ENCODE measurements at places on chromosomes 12 and 14. TPM values are rescaled to one million over a fixed set of nuclear protein-coding genes. Genes with fewer than 3 reads are reported as not detected.

The LTBR gene
- total RNA-seq: 86.6 TPM

The FOXM1 gene
- 1.8 TPM for total RNA-seq

The RNASE3 gene
- total RNA-seq: 2.4 TPM

The INHBC gene
- not detected for total RNA-seq

DNA sequence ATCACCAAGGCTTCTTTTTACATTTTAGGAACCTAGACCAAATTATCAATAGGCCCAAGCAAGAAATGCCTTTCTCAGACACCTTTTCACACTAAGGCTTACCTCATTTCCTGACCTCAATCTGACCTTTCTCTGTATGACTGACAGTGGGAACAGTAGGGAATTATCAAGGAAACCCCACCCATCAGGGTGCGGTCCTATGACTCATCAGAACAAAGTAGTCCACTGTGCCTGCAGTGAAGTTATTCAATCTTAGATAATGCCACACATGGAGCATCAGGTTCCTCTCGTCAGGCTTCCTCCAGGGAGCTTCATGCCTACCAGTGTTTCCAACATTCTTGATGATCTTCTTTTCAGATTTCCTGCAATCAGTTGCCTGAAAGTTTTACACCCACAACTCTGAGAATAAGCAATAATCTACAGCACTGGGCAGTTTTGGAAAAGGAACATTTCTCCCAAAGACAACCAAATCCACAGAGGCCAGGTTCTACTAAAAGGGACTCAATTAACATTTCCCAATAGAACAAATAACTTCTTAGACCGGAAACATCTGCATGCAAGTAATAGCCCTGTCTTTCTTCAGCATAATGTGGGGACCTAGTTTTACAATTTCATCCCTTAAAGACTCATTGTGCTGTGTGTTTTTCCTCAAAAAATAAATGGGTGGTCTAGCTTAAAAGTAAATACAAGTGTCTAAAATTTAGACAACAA, 35.9 kb upstream of the TMTC2 start:
- DNase-seq: no peak

- peak; percentile 49 for DNase-seq
Measured at GRCh38 chr12:132456944-132457495, 32.9 kb upstream of the FBRSL1 start.

- no peak for DNase-seq
Measured at GRCh38 chr14:92892589-92892988, 30.4 kb upstream of the CHGA start.
